H54 (cell line): ENCODE measurements at places on chromosomes 5 and 9.

DNA sequence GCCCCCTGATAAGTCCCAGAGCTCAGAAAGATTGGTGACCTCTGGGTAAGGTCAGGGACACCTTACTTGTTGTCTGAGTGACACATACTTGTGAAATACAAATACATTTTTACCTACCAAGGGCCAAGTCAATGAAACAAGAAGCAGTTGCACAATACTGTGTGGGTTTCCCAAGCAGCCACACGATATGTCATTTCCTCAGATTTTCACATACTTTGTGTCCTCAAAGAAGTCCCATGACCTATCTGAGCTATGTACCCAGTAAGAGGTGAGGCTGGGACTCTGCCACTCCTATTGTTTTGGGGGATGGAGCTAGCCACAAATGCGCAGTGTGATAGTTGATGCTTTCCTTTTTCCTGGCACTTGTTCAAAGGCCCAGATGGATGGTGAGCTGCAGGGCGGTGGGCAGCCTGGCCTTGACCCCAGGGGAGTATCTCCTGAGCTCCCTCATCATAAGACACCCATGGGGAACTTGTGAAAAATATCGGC, 4.8 kb upstream of the SLC25A51 start:
- no peak for DNase-seq

- DNase-seq: no peak
These were observed 75.1 kb downstream of the MROH2B start for GRCh38 chr5:40995801-40996586.

- DNase-seq: no peak
These were observed 42.9 kb upstream of the ALDOB start for GRCh38 chr9:101478444-101478843.

- no peak for DNase-seq
These were observed 633.2 kb downstream of the DMRTA1 start for GRCh38 chr9:23079798-23080197.

- DNase-seq: no peak
These were observed 104.2 kb upstream of the RAI14 start for GRCh38 chr5:34551911-34552433.

GRCh38 chr9:112377684-112378327, 2.1 kb upstream of the HSDL2 start:
- no peak for DNase-seq

DNA sequence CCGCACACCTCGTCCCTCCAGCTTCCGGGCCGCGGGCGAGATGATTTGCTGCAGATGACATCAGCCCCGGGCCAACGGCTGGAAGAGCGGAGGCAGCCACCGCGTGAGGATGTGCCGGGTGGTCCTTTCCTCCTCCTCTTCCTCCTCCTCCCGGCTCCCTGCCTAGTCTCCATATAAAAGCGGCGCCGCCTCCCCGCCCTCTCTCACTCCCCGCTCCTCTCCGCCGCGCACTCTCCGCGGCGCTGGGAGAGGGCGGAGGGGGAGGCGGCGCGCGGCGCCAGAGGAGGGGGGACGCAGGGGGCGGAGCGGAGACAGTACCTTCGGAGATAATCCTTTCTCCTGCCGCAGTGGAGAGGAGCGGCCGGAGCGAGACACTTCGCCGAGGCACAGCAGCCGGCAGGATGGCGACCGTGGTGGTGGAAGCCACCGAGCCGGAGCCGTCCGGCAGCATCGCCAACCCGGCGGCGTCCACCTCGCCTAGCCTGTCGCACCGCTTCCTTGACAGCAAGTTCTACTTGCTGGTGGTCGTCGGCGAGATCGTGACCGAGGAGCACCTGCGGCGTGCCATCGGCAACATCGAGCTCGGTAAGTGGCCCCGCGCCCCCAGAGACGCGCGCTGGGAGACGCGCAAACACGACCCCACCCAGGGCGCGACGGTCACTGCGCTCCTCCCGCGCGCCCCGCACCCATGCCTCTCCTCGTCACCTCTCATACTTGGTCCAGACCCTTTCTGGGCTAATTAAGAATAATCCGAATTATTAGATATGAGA, at the start of gene MAP1B:
MAP1B (plus strand) TSS at position 345 of the 770 bp plus-strand sequence; CDS start at position 402, 57 bp downstream.
- DNase-seq: peak; percentile 69

DNA sequence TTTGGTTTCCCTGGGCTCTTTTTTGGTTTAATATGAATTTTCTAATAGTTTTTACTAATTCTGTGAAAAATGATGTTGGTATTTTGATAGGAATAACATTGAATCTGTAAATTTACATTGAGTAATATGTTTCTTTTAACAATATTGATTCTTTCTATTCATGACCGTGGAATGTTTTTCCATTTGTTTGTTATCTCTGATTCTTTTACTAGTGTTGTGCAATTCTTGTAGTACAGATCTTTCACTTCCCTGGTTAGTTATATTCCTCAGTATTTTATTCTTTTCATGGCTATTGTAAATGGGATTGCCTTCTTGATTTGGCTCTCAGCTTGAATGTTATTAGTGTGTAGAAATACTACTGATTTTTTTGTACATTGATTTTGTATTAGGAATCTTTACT, 137.9 kb downstream of the PRR16 start:
- DNase-seq: no peak

DNA sequence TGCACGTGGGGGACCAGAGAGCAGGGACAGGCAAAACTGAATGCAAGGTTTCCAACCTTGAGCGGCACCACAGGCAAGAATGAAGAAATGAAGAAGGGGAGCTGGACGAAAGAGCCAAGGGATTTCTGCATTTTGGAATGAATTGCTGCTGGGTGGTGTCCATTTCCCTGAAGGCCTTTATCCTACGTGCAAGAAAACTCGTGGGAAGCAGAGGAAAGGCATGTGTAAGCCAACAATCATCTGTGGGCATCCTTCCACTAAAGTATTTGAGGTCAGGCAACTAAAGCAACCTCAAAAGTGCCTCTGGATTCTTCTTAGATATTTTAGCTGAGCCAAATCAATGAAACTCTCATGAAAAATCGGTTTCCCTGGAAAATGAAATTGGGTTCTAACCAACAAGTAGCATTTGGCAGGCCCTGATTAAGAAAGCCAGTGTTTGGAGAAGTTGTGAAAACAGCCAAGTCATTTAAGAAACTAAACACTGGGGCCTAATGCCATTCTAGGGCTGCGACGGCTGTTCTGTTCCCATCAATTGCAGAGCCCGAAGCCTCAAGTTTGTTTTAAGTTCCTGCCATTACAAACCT, 4.7 kb upstream of the TGFBI start:
- no peak for DNase-seq

DNA sequence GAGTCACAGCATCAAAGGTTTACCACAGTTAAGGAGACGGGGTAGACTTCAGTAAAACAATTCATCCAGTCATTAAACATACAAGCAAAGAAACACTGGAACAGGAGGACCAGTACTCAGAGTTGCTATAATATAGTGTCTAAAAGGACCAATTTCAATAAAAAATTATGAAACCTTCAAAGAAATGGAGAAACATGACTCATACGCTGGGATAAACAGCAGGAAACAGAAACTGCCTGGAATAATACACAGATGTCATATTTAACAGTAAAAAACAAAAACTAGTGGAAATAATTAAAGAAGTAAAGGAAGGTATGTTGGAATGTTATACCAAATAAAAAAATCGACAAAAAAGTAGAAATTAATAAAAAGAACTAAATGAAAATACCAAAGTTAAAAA, 1075.9 kb downstream of the NR2F1-AS1 start:
- no peak for DNase-seq

DNA sequence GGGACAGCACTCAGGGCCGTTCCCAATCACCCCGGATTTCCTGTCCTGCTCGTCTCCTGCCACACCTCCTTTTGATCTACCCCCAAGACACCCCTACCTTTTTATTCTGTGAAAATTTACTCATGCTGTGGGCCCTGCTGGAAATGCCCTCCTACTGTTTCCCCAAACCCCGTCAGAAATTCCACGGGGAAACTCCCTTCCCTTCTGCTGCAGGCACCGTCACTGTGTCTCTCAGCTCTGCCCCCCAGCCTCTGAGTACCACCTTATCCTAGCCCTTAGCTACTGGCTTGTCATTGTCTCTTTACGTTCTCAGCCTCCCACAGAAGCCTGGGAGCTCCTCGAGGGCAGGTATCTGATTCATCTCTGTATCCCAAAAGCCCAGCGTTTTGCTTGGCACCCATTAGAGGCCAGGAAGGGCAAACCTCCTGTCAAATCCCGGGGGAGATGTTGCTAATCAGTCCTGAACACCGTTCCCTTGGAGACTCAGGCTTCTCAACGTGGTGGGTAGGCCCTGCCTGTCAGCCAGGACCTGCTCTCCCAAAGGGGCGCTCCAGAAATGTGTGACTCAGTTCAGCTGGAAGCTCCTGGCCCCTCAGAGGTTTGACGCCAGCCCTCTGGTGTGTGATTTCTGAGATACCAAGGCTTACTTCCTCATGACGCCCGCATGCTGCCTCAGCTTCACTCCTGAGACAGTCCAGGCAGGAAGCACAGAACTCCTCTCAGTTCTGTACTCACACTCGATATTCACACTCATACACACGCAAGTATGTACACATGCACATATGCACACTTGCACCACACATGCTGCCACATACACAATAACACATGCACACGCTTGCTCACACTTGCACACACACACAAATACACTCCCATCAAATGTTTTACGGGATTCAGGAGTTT, 50.7 kb upstream of the GRHPR start:
- no peak for DNase-seq
